Naive thymus-derived CD4-positive, alpha-beta T cell (primary cell): ENCODE measurements at places on chromosomes 13 and 19.

GRCh38 chr13:31116224-31116623 is 45.5 kb downstream of the HSPH1 start:
- DNase-seq, result no peak

GRCh38 chr13:95533545-95534160 is 18.9 kb upstream of the CLDN10 start:
- DNase-seq, result no peak

DNA sequence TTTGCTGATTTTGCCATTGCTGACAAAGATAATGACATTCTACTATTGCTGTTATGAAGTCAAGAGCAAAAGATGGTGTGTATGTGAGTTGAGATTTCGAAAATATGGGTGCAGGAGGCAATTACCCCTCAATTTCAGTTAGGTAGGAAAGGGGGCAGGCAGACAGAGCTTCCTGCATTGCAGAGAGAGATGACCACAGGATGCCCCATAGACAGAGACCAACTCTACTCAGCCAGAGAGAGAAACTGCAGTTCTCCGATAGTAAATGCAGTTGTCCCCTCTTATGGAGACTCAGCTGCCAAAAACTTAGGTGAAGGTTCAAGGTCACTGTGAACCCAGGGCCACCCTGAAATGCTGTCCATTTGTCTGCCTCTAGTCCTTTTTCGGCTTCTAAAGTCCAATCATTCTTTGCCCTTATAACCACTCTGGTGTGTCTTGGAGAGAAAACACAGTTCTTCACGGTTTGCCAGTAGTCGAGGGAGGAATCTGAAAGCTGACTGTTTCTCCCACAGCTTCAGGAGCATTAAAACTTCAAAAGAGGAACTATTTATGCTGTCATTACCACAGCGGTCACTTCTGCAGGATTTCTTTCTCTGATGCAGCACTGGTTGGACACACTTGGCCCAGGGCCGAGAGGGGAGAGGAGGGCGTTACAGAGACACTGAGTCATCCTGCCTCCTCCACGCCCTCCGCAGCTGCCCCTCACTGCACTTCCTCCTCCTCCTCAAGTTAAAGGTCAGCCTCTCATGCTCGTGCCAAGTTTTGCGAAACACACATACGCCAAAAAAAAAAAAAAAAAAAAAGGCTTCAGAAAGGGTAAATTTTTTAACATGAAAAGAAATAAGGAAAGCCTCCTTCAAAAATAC is 264.3 kb downstream of the FOXO1 start:
- no peak for DNase-seq

GRCh38 chr13:96490496-96490989 is 400.6 kb downstream of the HS6ST3 start:
- no peak for DNase-seq

GRCh38 chr13:37618554-37618953 is 20.0 kb upstream of the POSTN start:
- DNase-seq, result no peak

DNA sequence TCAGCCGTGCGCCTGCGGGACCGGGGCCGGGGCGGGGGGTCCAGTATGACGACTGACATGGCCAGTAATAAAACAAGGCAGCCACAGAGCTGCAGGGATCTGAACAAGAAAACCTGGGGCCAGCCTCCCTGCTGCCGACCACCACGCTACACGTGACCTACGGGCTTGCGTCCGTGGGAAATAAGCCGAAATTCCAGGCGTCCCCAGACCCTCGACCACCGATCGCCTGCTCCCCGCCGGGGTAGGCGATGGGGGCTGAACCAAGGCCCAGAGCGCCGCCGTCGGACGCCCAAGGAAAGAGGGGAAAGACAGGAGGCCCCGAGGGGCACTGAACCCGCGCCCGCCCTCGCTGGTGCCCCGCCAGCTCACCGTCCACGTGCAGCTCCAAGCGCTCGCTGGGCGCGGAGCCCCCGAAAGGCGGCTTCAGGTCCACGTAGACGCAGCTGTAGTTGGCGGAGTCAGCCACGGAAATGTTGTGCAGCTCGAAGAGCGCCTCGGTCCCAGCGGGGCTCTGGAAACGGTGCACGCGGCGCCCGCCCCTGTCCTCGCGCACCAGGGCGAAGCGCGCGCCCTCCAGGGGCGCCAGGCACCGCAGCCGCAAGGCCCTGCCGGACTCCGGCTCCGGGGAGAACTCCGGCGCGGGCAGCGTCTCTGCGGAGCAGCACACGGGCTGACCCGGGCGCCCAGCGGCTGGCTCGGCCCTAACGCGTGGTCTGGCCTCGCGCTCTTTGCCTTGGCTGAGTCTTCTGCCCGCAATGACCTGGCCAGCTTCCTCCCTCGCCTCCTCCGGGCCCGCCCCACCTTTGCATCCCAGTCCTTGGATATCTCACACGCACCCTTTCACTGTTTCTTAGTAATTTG is 3.1 kb downstream of the A1BG start:
- DNase-seq, result no peak

DNA sequence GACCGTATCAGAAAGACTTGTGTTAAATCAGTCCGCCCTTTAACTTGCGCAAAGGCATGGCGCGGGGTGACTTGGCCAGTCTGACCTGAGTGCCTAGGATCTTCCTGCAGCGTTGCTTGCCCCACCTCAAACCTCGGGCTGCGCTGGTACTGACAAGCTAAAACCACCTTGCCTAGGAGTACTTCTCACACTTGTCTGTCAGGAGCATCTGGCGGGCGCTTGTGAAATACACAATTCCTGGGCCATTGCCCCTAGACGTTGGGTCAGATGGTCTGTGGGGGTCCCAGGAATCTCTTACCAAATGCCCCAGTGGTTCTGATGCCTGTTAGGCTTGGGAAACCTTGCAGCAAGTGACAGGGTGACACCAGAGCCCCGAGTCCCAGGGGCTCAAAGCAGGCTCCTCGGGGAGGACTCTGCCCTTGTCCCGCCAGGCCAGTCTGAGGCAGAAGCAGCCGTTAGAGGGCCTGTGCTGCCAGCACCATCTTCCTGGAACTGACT is 12.9 kb downstream of the CEBPG start:
- no peak for DNase-seq

- DNase-seq, result no peak
Measured at GRCh38 chr13:39567569-39567968, 35.4 kb downstream of the LHFPL6 start.

- no peak for DNase-seq
Measured at GRCh38 chr13:46894568-46894967, 2.3 kb downstream of the HTR2A start.

- no peak for DNase-seq
Measured at GRCh38 chr19:926589-927350, 935 bp downstream of the ARID3A start.

DNA sequence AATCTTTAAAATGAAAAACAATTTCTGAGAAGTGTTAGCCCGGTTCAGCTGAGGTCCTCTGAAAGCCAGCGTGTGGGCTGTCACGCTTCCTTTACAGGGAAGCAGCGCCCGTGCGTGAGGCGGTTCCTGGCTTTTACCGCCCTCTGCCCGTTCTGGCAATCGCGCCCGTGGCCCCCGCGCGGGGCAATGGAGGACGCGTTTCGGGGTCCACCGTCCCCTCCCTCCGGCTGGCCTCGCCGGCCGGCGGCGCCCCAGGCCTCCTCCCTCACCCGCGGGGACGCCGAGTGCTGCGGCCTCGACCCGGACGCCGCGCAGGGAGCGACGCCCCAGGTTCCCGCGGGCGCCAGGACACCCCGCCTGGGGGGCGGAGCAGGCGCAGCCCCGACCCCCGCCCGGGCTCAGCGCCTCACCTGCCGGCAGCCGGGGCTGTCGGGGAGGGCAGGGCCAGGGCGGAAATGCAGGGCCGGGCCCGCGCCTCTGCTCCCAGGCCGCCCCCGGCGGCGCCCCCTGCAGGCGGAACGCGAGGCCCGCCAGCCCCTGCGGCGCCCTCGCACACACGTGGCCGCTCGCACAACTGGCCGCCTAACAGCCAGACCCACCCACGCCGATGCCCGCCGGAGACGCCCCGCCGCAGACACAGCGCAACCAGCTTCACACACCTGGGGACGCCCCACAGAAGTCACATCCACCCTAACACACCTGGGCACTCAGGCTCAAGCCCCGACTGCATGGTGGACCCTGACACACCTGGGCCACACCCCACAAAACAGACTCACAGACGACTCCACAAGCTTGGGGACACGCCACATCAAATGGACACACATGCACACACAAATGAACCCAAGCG is at the start of gene GGACT:
TSS of gene GGACT (minus strand) at position 459 of the 847 bp plus-strand sequence. CDS start 56,198 bp downstream, outside the sequence.
- peak; percentile 75 for DNase-seq

DNA sequence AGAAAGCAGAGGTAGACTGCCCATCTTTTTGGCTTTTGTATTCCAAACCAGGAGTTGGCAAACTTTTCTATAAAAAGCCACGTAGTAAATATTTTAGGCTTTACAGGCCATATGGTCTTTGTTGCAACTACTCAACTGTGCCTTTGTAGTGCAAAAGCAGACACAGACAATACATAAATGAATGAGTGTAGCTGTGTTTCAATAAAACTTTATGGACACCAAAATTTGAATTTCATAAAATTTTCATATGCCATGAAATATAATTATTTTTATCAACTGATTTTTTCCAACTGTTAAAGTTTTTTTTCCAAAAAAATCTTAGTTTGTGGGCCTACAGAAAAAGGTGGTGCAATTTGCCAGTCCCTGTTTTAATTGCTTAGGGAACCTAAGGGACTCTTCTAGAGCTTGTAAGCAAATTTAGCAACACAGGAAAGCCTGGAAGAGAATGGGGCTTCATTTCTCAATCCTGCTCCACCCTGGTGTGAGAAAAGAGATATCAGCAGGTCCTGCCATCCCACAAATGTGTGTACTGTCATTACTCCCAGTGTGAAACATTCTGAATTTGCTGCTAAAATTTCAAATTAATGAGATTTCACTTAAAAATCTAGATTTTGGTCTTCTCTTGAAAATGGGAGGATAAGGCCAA is 194.2 kb downstream of the RGCC start:
- DNase-seq, result no peak

DNA sequence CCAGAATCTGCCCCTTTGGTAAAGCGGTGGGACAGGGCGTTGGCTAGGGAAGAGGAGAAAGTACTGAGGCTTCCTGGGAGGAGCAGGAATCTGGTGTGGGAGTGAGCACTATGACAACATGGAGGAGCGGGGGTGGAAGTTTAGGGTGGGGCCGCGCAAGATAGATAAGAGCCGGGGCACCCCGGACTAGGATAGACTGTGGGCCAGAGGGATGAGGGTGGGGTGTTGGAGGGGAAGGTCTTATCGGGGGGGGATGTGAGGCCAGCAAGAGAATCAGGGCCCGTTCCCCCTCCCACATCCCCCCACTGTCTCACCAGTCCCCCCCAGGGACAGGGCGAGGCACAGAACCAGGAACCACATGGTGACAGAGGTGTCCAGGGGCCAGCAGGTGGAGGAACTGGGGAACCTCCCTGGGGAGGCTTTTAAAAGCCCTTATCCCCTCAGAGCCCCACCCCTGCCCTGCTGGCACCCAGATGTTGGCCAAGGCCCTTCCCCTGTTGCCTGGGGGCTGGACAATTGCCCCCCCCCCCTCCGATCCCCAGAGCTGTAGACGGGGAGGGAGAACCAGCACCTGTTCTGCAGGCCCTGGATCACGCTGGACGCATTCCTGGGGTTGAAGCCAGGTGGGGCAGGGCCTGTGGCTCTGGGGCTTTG is at the start of gene KLK1:
TSS of gene KLK1 (minus strand) at position 399 of the 654 bp plus-strand sequence. CDS start at position 360, 39 bp downstream.
- DNase-seq, result no peak

DNA sequence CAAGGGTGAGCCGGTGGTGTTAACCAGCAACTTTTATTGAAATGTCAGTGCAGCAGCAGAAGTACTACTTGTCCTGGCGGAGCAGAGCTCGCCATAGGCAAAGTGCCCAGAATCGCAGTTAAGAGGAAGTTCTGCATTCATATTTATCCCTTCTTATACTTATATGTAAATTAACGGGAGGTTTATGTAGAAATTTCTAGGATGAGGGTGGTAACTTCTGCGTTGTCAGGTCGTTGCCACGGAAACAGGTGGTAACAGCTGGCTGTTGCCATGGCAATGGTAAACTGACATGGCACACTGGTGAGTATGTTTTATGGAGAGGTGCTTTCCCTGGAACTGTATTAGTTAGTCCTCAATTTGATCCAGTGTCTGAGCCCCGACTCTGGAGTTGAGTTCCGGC is 2494.9 kb upstream of the PCDH20 start:
- no peak for DNase-seq

DNA sequence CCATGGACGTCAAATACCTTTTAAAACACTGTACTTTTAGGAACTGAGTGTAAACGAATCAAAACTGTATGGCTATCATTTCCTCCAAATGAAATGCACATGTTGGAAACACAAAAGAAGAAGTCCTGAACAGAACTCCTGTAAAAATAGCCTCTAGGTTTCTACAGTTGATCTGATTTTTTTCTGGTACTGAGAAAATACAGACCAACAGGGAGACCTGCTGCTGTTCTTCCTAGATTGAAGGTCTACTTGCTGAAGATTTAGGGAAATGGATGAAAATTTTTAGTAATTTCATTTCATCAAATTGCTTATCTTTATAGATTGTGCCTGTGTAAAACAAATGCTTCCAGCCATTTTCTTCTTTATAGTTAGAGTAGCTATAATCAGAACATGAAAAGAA is 520.4 kb downstream of the SLITRK6 start:
- DNase-seq, result no peak

DNA sequence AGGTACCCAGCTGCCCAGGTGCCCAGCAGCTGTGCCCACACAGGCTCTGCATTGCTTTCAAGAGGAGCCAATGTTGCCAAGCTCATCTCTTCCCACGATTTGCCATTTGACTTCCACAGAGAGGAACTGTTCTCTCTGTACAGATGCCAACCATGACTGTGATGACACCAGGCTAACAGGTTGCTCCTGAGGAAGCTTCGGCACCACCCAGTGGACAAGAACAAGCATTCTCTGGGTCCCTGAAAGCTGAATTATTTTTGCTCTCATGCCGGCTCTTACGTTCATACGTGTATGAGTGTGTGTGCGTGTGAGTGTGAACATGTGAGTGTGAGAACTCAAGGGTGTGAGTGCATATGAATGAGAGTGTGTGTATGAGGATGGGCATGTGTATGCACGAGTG is 535.2 kb downstream of the LIG4 start:
- DNase-seq, result no peak

DNA sequence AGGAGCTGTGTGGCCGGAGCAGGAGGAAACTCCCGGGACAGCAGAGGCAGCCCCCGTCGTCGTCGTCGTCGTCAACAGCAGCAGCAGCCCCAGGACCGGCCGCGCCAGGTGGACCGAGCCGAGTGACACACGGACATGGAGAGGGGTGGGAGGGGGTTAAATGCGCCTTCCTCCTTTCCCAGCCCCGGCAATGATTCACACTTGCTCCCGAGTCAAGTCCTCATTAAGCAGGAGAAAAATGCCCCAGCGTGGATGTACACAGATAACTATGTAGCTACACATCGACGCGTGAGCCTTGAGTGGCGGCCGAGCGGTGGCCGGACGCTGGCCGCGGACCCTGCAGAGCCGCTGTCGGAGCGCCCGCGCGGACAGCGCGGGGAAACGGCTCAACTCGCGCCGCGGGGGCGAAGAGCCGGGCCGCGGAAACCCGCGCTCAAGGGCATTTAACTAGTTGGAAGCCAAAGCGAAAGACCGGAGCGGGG is 645 bp downstream of the UBL3 start:
- no peak for DNase-seq
